ENCODE measurements at places on chromosomes 13 and 19. TPM values are rescaled to one million over a fixed set of nuclear protein-coding genes. Genes with fewer than 3 reads are reported as not detected.

CKM gene
- not detected for total RNA-seq

SLC6A16 gene
- total RNA-seq: not detected

CSNK1A1L gene
- total RNA-seq: not detected

IRGC gene
- total RNA-seq: not detected

MADCAM1 gene
- total RNA-seq: 0.71 TPM

LENG1 gene
- total RNA-seq: 18.7 TPM

SLC25A42 gene
- total RNA-seq: 5.0 TPM

TLE6 gene
- 6.3 TPM for total RNA-seq

SEMA6B gene
- 29.2 TPM for total RNA-seq

CERS1 gene
- total RNA-seq: 5.3 TPM

TMEM255B gene
- 2.3 TPM for total RNA-seq

DMPK gene
- 30.5 TPM for total RNA-seq

CCDC61 gene
- 2.4 TPM for total RNA-seq

ZNF154 gene
- total RNA-seq: not detected

CGB2 gene
- not detected for total RNA-seq

LYPD3 gene
- 0.43 TPM for total RNA-seq

GFY gene
- total RNA-seq: not detected

SIGLEC12 gene
- total RNA-seq: not detected

ERICH4 gene
- total RNA-seq: not detected

NDUFB7 gene
- total RNA-seq: 340 TPM

KCNRG gene
- total RNA-seq: 2.6 TPM

PSG6 gene
- not detected for total RNA-seq

LPAR6 gene
- total RNA-seq: 6.5 TPM

EBI3 gene
- 6.4 TPM for total RNA-seq

DNAAF3 gene
- 15.6 TPM for total RNA-seq

SPRY2 gene
- total RNA-seq: 3.3 TPM

ZNF536 gene
- not detected for total RNA-seq

LMTK3 gene
- not detected for total RNA-seq

ZNF45 gene
- 11.1 TPM for total RNA-seq

ZNF91 gene
- total RNA-seq: 14.8 TPM

LILRB2 gene
- total RNA-seq: not detected

KLK10 gene
- total RNA-seq: not detected

ZNF564 gene
- 6.7 TPM for total RNA-seq

RBM42 gene
- total RNA-seq: 105 TPM

ALOX5AP gene
- not detected for total RNA-seq

TSSK6 gene
- 0.88 TPM for total RNA-seq

CILP2 gene
- 0.02 TPM for total RNA-seq

MED16 gene
- total RNA-seq: 17.2 TPM

ZNF429 gene
- 2.1 TPM for total RNA-seq

NLRP12 gene
- total RNA-seq: not detected

ZNF8 gene
- 9.0 TPM for total RNA-seq

ADAMTSL5 gene
- total RNA-seq: 6.4 TPM

TNFSF13B gene
- not detected for total RNA-seq

OR1M1 gene
- not detected for total RNA-seq

TMC4 gene
- not detected for total RNA-seq

EDNRB gene
- not detected for total RNA-seq

MRPL57 gene
- total RNA-seq: 26.3 TPM

SLC27A1 gene
- 16.7 TPM for total RNA-seq

C1QTNF9 gene
- total RNA-seq: not detected

FAM216B gene
- total RNA-seq: not detected
